ENCODE measurements at places on chromosomes 4 and X.

GRCh38 chr4:40122941-40123340 lies 66.3 kb downstream of the N4BP2 start:
- no peak for DNase-seq

- no peak for DNase-seq
These were observed 437.5 kb upstream of the BOD1L1 start for GRCh38 chr4:14064984-14065383.

DNA sequence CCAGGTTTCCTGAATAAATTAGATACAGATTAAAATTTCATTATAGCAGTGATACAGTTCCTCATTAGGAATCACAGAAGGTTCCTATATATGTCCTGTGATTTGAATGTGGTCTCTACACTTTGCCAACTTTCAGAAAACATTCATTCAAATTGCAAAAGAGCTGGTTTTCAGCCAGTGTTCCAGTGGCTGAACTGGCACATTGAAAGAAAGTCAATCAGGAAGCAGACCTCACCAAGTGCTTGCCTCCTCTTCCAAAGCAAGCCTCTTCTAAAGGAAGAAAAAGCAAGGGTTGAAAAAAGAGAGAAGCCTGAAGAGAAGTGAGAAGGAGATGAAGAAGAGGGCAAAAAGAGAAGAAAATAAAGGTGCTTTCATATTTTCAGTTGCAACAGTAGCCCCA lies 12.7 kb downstream of the KLHL34 start:
- no peak for DNase-seq

DNA sequence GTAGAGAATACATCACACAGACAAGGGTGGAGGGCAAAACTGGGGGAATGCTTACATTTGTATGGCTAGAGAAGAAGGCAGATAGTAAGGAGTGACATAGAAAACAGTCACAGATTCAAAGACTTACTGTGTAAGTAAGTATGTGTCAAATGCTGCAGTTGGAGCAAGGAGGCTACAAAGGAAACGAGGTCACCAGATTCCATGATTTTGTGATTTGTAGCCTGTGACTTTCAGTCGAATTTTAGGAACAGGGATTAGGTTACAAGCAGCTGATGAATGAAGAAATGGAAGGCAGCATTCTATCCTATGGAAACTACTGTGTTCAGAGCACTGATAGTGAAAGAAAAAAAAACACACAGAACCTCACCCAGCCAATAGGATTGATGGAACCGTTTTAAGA lies 407.9 kb downstream of the IL15 start:
- DNase-seq: no peak

DNA sequence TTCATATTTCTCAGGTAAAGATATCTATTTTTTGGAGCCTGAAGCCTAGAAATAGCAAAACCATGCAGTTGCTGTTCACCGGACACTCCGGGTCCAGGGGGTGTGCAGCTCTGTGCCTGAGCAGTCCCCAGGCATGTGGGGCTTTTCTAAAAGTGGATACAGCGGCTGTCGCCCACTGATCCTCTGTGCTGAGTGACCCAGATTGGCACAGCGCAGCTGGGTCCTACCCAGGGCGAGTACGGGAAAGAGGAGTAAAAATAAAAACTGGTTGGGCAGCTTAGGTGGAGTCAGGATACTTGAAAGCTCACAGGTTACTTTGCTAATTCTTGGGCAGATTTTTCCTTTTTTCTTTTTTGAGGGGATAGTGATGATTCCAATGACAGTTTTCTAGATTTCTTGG lies 118.8 kb downstream of the UCHL1 start:
- no peak for DNase-seq

GRCh38 chr4:159162576-159162975 lies 59.7 kb downstream of the RAPGEF2 start:
- DNase-seq: no peak

DNA sequence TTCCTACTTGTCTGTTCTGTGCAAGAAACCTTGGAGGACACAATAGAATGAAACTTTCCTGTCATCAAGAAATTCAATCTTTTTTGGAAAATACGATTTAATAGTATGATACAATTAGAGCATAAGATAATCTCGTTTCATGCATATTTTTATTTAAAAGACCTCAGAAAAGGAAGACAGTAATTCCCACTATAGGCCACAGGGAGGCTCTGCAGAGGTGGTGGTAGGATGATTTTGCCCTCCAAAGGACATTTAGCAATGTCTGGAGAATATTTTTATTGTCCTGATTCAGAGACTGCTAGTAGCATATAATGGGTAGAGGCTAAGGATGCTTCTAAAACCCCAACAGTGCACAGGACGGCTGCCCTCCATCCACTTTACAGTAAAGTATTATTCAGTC lies 68.7 kb downstream of the PAK3 start:
- DNase-seq: no peak
